ENCODE measurements at places on chromosomes 5 and 9.

- no peak for DNase-seq
Observed at GRCh38 chr5:66828548-66829357, 232.6 kb downstream of the MAST4 start.

DNA sequence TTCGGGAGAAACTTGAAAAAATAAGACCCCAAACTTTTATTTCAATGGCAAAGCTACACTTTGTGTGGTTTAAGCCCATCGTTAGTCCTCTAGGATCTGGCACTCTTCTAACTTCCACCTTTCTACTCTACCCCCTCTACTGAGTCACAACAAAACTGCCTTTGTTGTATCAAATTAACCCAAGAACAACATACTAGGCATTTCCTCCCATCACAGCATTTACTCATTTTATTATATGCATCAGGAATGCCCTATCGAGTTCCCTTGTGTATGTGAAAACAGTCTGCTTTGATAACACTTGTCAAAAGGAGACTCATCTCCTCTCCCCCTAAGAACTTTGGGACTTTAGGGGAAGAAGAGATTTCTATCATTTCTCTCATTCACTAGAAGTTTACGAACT lies 158.9 kb upstream of the FREM1 start:
- DNase-seq, result no peak

DNA sequence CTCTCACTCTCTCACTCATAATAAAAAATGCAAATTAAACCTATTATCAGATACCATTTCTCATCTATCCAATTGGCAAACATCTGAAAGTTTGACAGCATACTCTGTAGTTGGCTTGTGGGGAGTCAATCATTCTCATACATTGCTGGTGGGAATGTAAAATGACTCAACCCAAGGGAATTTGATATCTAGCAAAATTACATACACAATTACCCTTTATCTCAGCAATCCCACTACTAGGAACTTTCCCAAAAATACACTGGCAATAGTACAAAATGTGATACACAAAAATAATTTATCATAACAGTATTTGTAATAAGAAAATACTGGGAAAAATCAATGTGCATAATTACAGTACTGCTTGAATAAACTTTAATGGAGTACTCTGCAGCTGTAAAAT lies 731.3 kb downstream of the DTWD2 start:
- no peak for DNase-seq

- DNase-seq, result no peak
Observed at GRCh38 chr5:107781451-107781850, 110.7 kb upstream of the EFNA5 start.

GRCh38 chr9:130045725-130046450 lies 2.9 kb upstream of the FNBP1 start:
- DNase-seq, result no peak

DNA sequence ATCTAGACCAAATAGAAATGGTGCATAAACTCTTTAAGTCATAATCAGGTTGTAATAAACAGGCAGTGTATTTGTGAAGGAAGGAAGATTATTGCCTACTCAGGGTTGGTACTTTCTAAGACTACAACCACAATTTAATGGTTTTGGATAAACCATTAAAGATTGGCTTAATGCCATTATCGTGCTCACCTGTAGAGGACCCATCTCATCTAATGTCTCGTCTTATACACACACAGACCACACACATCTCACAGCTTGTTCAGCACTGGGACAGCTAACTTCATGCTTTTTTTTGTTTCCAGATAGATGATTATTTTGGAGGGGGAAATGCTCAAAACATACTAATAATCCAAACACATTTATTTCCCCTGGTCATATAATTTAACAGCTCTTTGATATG lies 175.7 kb upstream of the SLC12A2 start:
- DNase-seq, result no peak

DNA sequence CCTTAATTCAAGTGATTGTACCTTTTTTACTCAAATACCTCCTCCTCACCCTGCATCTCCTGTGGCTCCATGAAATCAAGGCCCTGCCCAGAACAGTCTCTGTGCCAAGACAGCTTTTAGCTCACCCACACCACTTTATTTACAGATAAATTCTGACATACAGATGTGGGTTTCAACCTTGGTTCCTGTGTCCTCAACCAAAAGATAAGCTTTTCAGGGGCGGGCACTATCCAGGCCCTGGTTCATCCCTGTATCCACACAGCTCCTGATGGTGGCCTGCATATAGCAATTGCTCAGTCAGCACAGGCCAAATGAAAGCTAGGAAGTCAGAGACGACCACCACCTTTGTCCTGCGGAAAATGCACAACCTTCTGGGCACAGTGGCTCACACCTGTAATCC lies 8.3 kb downstream of the SHB start:
- DNase-seq, result no peak

- DNase-seq, result no peak
Observed at GRCh38 chr5:67414712-67415111, 218.1 kb upstream of the CD180 start.

- DNase-seq, result no peak
Observed at GRCh38 chr9:89366711-89367110, 48.4 kb downstream of the SECISBP2 start.

DNA sequence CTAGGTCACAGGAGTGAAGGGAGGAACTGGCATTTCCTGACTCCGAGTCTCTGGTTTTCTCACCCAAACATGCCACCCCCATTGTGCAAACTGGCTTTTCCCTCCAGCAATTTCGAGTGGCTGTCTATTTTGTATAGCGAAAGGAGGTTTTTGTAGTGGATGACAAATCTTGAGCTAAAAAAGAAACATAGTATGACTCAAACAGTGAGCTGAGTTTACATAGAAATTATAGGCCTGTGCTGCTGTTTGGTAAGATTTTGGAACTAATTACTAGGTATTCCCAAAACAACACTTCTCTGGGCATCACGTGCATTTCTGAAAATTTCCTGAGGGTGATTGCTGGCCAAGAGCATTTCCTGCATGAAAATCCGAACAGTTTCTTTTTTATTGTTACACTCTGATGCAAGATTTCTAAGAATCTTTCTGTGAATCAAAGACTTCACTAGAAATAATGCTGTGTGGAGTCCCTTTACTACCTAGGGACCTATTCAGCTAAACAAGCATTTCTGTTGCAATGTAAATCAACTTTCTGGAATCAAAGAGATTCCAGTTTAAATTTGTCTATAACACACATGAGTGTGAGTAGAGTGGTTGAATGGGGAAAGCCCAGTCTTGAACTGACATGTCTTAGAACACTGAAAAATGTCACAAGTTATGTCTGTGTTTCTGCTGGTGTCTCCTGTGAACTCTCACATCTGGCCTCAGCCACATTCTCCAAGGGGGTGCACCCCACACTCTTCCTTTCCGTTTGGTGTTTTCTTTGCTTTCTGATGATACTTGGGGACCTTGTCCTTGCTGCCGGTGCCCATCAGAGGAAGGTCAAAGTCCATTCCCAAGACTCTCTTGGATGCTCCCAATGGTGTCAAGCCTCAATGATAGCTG lies 33.3 kb upstream of the DAPK1 start:
- no peak for DNase-seq

DNA sequence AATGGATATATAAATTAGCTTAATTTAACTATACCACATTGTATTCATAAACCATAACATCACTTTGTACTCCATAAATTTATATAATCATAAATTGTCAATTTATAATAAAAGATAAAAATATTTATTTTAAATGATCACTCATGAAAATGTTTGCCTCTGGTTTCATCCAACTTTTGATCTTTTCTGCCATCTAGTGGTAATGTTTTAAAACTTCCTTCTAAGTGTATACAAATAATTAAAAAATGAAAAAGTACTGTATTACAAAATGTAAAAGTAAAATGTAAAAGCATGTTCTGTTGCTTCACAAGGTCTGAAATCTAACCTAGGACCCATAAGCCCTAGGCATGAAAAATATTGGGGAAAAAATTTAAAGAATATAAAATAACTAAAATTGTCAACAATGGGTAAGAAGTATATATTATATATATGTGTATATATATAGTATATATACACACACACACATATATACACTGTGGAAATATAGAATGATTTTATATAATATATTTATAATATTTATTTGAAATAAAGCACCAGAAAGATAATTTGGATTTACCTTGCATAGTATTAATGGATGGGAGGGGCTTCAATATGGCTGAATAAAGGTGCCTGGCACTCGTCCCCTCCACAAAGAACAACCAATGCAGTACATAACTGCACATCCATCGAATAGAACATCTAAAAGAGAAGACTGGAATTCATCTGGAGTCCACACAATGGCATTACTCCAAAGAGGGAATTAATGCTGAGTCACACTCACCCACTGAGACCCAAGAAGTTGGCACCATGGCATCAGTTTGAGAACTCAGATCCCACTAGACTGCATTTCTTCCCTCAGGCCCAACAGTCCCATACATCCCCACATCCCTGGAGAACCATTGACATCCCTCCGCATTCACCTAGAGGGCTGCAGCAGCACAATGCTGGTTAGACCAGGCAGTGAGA lies 32.5 kb downstream of the ANXA1 start:
- no peak for DNase-seq

- DNase-seq, result no peak
Observed at GRCh38 chr9:97868859-97869258, 15.8 kb downstream of the FOXE1 start.

DNA sequence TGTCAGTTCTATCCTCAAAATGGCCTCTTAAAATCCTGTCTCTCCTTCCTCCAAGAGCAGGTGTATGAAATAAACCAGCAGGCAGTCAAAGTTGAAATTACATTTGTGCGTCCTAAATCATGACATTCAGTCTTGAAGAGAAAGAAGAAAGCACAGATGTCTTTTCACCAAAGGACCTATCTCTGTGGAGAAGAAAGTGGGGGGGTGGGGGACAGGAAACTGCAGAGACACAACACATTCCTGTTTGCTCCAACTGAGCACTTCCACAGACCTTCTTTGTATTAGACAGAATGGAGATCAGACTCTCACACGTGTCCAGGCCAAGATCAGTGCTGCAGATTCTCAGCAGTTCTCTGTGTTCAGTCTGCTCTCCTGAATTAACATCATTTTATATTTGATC lies 471.9 kb upstream of the RGMB start:
- DNase-seq, result no peak

GRCh38 chr9:133897675-133898074 lies 94.4 kb downstream of the VAV2 start:
- DNase-seq, result no peak

- DNase-seq, result no peak
Observed at GRCh38 chr5:129917224-129917623, 13.0 kb downstream of the CHSY3 start.

GRCh38 chr5:38613992-38614836 lies 57.8 kb upstream of the LIFR start:
- DNase-seq, result no peak

GRCh38 chr5:82975396-82975795 lies 101.8 kb downstream of the TMEM167A start:
- no peak for DNase-seq

DNA sequence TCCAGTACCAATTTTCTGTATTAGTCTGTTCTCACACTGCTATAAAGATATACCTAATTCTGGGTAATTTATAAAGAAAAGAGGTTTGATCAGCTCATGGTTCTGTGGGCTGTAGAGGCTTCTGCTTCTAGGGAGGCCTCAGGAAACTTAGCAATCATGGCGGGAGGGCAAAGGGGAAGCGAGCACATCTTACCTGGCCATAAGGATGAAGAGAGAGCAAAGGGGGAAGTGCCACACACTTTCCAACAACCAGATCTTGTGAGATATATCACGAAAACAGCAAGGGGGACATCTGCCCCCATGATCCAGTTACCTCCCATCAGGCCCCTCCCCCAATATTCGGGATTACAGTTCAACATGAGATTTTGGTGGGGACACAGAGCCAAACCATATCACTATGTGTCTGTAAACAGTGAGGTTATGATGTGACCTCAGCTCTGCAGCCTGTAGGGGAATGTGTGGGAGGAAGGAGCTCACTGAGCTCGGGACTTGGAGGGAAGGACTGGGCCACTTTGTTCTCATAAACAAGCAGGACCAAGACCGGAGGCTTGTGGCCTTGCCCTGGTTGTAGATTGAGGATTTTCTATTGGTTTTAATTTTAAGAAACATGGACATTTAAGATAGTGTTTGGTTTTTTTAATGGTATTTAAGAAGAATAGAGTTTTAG lies 85.2 kb downstream of the EHMT1 start:
- DNase-seq, result no peak

GRCh38 chr9:77877976-77878375 lies 153.6 kb downstream of the GNAQ start:
- no peak for DNase-seq

DNA sequence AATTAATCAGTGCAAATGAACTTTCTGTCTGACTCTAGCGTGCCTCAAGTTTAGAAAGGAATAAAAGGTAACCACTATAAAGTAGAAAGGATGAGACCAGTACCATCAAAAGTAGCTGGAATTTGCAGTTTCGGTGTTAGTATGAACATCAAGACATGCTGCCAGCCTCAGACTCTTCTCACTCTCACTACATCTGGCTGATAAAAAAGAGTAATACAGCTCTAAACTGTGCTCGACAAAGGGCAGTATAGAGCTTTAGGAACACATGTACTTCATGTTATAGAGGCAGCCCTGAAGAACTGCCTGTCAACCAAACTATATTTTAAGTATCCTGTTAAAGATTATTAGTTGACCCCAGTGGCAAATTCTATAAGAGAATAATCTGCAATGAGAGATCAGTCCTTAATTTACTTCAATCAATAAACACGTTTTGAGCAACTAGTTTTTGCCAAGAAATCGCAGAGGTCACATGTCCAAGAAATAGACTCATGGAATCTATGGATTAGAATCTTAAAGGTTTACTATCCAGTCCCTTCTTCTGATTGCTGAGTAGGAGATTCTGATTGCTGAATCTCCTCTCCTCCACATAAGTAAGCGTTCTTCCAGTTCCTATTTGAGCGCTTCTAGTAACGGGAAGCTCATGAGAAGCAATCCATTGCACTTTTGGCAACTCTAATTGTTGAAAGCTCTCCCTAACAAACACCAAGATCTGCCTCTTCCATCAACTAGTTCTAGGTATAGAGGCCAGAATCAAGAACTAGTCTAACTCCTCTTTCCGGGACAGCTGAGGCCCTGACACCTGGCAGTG lies 941 bp downstream of the XPA start:
- no peak for DNase-seq

DNA sequence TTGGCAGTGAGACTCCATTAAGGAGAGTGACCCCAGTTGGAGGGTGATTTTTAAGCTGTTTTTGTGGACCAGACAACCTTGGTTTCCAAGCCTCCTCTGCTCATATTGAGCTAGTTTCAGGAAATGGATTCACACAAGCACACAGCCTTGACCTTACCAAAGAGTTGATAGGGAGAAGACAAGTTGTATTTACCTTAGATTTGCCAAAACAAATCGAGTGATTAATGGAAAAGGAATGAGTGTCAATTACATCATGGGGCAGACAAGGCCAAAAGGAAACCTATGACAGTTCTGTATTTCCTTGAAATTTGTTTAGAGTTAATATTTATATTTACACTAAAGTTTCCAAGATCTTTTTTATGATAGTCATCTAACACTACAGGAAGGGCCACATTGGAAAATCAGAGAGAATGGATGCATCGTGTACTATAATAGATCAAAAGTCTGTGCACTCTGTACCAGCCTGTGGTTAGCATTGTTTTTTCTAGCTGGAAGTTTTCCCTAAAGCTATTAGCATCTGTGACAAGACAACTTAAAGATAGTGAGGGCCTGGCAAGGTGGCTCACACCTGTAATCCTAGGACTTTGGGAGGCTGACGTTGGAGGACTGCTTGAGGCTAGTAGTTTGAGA lies 86.0 kb upstream of the FER start:
- no peak for DNase-seq

GRCh38 chr5:98398465-98398864 lies 375.0 kb upstream of the RGMB start:
- no peak for DNase-seq

- DNase-seq, result no peak
Observed at GRCh38 chr9:13956107-13956506, 357.8 kb downstream of the NFIB start.

Measured in activated CD8-positive, alpha-beta memory T cell treated with anti-CD3 and anti-CD28 coated beads for 4 hours (primary cell).